ENCODE measurements at places on chromosomes 5 and 9. TPM values are rescaled to one million over a fixed set of nuclear protein-coding genes. Genes with fewer than 3 reads are reported as not detected.

GRCh38 chr9:82996941-82997340 lies 66.0 kb downstream of the RASEF start:
- no peak for DNase-seq

DNA sequence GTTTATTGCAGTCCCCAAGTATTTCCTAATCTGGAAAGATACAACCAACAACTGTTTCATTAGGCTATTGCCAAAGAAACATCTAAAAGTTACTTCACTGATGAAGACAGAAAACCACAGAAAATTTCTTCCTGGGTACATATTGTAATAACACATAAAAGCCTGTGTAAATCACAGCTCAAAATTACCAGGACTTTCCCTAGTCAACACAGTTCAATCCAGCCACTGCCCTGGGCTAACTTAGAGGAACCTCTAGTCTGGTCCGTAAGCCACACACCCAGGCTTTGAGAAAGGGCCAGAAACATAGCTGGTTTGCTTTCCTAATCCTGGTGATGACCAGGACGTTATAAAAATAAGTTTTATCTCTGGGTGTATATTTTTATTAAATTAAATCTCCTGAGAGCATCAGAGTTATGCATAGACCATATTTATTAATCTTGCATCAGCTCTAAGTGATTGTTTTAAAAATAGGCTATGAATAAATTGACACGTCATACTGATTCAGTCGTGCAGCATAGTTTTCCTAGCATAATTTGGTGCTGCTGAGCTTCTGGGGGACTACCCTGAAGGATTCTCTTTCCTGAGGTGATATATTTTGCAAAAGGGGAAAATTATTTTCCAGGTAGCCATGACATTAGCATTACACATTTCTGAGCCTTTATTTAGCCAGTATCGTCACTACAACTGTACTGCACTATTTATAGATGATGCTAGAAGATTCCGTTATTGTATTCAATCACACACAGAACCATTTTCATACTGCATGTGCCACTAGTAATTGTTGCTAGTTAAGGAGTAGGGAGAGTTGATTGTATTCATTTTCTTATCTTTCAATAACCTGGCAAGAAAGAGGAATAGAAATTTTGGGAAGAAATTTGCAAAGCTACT lies 12.6 kb upstream of the MUSK start:
- DNase-seq = no peak

Gene GRK6
- 43.9 TPM for total RNA-seq

Gene OLFM1
- total RNA-seq = 387 TPM

Gene MORN5
- total RNA-seq = not detected

- DNase-seq = no peak
Measured at GRCh38 chr9:7055171-7055903, 297.6 kb downstream of the KDM4C start.

- peak; percentile 10 for DNase-seq
Measured at GRCh38 chr9:134210511-134210907, 46.1 kb upstream of the RNU6ATAC start.

GRCh38 chr9:136584934-136585333 lies 39.1 kb upstream of the NOTCH1 start:
- DNase-seq = no peak

GRCh38 chr5:175575301-175575700 lies 82.6 kb upstream of the HRH2 start:
- no peak for DNase-seq

DNA sequence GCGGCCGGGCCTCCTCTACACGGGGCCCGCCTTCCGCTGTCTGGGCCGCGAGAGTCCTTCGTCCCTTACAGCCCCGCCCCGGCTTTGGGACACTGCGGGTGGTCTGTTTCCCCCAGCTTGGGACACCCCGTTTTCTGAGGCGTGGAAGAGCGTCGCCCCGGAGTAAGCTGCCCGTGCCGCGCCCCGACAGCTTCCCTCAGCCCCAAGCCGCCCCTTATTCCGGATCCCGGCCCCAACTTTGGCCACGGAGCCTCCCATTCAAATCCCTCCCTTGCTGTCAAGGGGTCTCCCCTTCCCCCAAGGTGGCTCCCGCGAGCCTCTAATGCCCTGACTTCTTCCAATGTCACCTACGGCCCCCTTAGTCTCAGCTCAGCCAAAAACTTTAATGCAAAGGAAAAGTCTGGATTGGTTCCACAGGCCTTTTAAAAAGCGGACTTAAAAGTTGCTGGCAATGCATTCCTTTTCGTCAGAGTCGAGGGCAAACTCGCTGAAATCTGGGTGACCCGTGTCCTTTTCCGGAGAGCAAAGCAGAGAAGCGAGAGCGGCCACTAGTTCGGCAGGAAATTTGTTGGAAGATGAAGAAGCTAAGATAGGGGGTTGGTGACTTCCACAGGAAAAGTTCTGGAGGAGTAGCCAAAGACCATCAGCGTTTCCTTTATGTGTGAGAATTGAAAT lies 19.8 kb downstream of the EXOSC2 start:
- DNase-seq = peak; percentile 22

GRCh38 chr5:1950708-1951103 lies 68.0 kb upstream of the IRX4 start:
- DNase-seq = no peak

DNA sequence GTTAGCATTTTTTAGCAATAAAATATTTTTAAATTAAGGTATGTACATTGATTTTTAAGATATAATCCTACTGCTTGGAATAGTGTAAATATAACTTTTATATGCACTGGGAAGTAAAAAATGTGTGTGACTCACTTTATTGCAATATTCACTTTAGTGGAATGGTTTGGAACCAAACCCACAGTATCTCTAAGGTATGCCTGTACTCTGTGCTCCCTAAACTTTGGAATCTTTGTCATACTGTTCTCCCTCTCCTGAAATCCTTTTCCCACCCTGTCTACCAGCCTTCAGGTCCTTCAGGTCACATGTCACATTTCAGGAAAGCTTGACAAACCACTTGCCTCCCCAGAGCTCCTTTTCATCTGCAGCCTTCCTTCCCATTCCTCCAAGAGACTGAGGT lies 308.7 kb downstream of the SPOCK1 start:
- DNase-seq = no peak

Gene GPSM1
- 140 TPM for total RNA-seq

- no peak for DNase-seq
Measured at GRCh38 chr5:150431048-150431447, 18.3 kb upstream of the CD74 start.

DNA sequence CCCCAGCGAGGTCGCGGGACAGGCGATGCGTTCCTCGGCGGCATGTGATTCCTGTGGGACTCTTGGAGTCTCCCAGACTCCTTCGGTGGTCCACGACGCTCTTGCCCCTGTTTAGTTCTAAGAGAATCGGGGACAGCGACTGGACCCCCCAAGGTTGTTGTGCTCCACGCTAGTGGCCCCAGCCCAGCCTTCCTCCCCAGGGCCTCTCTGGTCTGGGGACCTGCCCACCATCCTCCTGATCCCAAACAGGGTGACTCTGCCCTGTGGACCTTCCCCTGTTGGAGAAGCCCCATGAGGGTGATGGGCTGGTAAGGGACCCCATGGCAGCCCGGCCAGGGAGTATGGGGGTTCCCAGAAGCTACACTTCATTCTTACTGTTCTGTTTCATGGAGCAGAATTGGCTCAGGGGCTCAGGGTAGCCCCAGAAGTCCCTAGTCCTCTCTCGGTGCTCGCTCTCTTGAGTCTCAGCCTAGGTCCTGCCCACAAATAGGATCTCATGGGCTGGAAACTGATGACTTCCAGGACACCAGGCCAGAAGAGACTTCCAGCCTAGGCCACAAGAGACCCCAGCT lies 880 bp downstream of the CARD19 start:
- peak; percentile 22 for DNase-seq

Gene TPPP
- total RNA-seq = 44.5 TPM

GRCh38 chr5:130138406-130139045 lies 234.3 kb downstream of the CHSY3 start:
- no peak for DNase-seq

Gene TICAM2
- total RNA-seq = 0.42 TPM

GRCh38 chr5:32210151-32210550 lies 36.0 kb upstream of the GOLPH3 start:
- DNase-seq = no peak

Gene MOB3B
- total RNA-seq = 1.8 TPM

- DNase-seq = no peak
Measured at GRCh38 chr9:6973762-6974161, 216.0 kb downstream of the KDM4C start.

DNA sequence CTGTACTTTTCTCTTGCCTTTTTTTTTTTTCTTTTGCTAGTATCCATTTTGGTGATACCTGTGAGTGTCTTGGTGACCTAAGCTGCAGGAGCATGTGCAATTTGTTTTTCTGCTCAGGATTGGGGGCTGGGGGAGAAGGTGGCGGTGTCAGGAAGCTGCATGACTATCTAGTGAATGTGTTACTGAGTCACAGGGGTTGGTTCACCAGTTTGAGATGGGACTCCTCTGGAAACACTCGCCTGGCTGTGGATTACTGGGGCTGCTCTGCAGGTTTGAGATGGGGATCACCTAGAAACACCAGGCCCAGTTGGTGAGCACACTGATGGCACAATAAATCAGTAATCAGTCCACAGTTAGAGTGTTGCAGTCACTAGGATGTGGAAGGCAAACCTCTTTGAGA lies 447.9 kb downstream of the SPATA31D1 start:
- DNase-seq = no peak

Gene INVS
- total RNA-seq = 33.4 TPM

GRCh38 chr9:138046641-138047301 lies 169.2 kb downstream of the CACNA1B start:
- no peak for DNase-seq

DNA sequence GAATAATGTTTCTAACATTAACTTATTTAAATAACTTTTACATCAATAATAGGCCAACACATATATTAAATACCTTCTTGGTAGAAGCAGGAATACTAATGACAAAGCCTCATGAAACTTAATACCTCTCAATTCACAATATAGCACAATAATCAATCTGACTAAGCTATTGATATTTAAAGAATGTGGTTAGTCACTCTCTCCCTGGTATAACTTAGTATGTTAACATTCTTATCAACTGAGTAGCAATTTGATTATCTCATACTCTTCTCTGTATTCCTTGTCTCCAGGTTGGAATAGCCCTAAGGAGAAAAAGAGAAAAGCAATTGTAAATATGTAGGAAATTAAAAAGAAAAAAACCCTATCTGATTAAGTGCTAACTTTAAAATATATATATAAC lies 4.9 kb upstream of the PGGT1B start:
- no peak for DNase-seq

Gene RETREG1
- 6.3 TPM for total RNA-seq

GRCh38 chr5:63820577-63820976 lies 141.7 kb downstream of the HTR1A start:
- DNase-seq = no peak

- no peak for DNase-seq
Measured at GRCh38 chr9:18756712-18757125, 276.3 kb downstream of the SAXO1 start.

- DNase-seq = no peak
Measured at GRCh38 chr5:178149199-178149932, 4.3 kb downstream of the NHP2 start.

GRCh38 chr9:137619240-137620047 lies 639 bp downstream of the EHMT1 start:
- no peak for DNase-seq

GRCh38 chr5:163874431-163874830 lies 369.0 kb downstream of the MAT2B start:
- no peak for DNase-seq

Gene FLT4
- total RNA-seq = 0.17 TPM

Gene NXNL2
- total RNA-seq = not detected

Gene TGFBI
- total RNA-seq = 2.3 TPM

DNA sequence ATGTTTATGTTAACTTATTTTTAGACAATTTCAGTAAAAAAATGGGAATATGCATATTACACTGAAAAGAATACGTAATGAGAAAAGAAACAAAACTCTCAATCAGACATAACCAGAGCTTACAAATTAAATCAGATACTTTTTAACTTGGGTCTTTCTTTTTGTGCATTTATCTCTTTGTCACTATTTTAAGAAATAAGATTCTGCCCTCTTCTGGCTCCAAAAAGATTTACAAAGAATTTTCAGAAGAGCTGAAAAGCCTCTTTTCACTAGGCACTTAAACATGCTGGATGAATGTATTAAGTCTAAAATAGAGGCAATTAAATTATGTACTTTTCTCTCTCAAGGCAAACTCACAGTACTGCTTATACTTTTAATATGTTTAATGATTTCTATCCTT lies 55.5 kb downstream of the CEP120 start:
- DNase-seq = no peak

DNA sequence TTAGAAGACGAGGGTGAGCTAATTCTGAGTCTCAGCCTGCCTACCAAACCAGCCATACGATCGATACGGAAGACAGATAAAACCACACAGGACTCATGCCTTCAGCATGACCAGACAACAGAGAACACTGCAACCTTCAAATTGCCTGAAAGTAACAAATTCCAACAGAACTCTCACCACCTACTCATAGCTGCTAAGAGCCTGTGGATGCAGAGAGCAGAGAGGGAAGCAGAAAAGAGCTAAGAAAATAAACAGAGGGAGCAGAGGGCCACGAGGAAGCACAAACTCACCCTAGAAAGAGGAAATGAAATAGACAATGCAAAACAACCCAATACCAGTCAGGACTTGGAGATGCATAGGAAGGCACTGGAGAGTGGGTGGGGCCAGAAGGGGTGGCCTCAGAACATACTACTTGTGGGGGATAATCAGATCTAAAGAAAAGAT lies 86.7 kb upstream of the TAS2R1 start:
- DNase-seq = no peak

DNA sequence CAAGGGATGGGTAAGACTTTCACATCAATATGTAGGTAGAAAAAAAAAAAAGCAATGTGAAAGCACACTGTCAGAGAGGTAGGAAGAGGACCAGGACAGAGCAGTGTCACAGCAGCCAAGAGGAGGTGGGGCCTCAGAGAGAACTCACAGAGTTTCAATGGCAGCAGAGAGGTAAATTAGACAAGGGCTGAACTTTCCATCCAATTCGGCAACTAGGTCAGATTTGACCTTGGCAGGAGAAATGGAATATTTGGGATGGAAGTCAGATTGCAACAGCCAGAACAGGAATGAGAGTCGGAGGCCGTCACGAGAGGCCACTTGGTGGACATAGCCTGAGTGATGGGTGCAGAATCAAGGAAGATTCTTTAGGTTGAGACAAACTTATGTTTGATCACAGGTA lies 57.7 kb downstream of the ENC1 start:
- DNase-seq = no peak

Gene TSSK1B
- total RNA-seq = 0.54 TPM

Gene PCDHB2
- total RNA-seq = 103 TPM

GRCh38 chr5:131109540-131110255 lies 55.4 kb downstream of the HINT1 start:
- no peak for DNase-seq

Gene TAF11L10
- 0.83 TPM for total RNA-seq

DNA sequence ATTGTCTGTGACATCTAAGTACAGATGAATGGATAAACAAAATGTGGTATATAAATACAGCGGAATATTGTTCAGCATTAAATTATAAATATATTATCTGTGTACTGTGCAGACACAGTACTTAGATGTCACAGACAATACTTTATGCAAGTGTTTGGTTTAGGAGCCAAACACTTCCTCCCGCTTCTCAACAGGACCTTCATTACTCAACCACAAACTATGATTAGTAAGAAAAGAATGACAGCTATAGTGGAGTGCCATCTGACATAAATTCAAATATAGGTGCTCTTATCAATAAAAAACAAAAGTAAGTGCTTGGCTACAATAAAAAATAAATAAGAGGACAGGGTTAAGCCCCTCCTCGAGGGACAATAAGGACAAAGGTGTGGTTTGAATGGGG lies 38.9 kb upstream of the STX17 start:
- DNase-seq = no peak
